ENCODE measurements at places on chromosomes 4 and X.

DNA sequence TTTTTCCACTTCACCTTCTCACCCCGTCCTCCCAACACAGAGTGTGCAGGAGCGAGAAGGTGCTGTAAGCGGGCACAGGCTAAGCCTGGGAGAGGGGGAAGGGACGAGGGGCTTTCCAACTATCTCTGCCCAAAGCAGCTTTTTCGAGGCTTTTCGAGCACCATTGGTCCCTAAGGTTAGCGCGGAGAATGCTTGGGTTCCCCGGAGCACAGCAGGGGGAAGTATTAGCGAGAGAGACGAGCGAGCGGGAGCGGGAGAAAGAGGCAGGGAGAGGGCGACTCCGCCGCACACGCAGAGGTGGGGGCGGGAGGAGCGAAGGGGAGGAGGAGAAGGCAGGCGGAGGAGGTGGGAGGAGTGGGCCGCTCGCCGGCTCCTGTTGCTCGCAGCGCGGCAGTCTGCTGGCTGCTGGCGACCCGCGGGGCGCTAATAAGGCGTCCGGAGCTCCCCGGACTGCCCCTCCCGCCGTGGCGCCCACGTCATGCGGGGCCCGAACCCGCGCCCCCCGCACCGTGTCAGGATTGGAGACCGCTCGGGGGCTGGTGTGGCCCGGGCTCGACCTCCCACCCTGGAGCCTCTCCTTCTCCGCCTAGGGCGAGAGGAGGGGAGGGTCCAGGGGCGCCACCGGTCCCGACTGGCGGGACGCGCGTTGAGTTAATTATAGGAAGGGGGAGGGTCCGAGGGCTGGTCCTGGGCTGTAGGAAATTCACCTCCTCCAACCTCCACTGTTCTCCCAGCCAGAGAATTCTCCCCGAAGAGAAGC, at the start of gene ADAMTS3:
Gene ADAMTS3 (minus strand): TSS at position 263 of the 760 bp plus-strand sequence. CDS start 459 bp downstream, outside the sequence.
- no peak for DNase-seq

- DNase-seq = no peak
These were observed 426.3 kb downstream of the KCNIP4 start for GRCh38 chr4:21522296-21522695.

- no peak for DNase-seq
These were observed 434 bp downstream of the CXCL3 start for GRCh38 chr4:74038086-74038424.

GRCh38 chrX:126027229-126027628, 138.9 kb downstream of the DCAF12L2 start:
- no peak for DNase-seq

DNA sequence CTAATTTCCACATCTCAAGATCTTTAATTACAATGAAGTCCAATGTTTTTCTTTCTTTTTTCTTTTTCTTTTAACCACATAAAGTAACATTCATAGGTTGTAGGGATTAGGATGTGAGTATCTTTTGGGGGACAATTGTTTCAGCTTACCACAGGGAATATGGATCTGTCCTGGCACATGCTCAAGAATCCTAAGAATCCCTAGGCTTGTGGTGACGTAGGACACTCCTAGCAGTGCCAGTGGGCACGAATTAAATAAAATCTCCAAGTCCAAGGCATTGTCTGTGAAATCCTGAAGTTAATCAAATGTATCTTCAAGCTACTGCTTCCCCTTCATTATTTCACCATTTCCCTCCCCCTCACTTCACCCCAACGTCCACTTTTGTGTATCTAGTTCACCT, 2.6 kb upstream of the LAS1L start:
- DNase-seq = no peak

DNA sequence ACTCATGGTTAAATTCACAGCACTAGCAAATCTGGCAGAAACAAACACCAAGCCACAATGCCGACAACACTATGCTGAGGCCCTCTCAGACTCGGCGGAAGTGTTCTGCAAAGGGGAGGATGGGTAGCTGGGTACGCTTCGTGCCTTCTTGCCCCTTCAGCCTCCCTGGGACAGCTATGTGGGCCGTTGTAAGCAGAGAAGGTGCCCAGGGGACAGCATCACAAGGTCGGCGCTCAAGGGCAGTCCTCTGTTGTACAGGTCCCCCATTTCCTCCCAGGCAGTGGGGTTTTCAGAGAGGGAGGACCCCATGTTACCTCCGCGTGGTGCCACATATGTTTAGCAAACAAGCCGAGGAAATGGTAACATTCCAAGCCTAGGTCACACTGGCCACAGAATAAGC, 173.6 kb downstream of the AFAP1 start:
- DNase-seq = no peak

DNA sequence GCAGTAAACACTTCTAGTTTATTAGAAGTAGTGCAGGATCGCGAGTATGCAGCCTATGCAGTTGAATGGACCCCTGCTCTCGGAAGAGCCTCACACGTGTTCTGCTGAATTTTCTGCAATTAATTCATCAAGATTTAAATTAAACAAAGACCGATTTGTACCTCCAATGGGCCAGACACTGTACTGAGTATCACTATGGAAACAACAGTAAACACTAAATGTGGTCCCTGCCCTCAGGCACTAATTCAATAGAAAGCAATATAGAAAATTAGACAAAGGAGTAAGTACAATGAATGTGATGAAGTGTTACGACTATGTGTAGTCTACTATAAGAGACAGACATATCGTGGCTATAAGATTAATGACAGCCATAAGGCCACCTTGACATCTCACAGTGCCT, 740.3 kb upstream of the FRG1 start:
- no peak for DNase-seq
